ENCODE measurements at places on chromosomes 2 and 18.

- no peaks in the 10 kb centered on the region for H3K36me3 ChIP-seq
- DNase-seq, result peak; percentile 9
- H3K4me1 ChIP-seq, result no peaks in the 10 kb centered on the region
- H3K27ac ChIP-seq, result no peak overlapping the region
- no peaks in the 10 kb centered on the region for H3K27me3 ChIP-seq
Measured at GRCh38 chr2:117786520-117786919, 28.0 kb upstream of the DDX18 start.

GRCh38 chr2:63619328-63619727, 30.6 kb downstream of the MDH1 start:
- no peak overlapping the region for H3K4me3 ChIP-seq
- H3K27me3 ChIP-seq, result no peaks in the 10 kb centered on the region
- no peak for DNase-seq
- no peaks in the 10 kb centered on the region for H3K4me1 ChIP-seq
- no peak overlapping the region for H3K27ac ChIP-seq
- no peaks in the 10 kb centered on the region for H3K36me3 ChIP-seq

DNA sequence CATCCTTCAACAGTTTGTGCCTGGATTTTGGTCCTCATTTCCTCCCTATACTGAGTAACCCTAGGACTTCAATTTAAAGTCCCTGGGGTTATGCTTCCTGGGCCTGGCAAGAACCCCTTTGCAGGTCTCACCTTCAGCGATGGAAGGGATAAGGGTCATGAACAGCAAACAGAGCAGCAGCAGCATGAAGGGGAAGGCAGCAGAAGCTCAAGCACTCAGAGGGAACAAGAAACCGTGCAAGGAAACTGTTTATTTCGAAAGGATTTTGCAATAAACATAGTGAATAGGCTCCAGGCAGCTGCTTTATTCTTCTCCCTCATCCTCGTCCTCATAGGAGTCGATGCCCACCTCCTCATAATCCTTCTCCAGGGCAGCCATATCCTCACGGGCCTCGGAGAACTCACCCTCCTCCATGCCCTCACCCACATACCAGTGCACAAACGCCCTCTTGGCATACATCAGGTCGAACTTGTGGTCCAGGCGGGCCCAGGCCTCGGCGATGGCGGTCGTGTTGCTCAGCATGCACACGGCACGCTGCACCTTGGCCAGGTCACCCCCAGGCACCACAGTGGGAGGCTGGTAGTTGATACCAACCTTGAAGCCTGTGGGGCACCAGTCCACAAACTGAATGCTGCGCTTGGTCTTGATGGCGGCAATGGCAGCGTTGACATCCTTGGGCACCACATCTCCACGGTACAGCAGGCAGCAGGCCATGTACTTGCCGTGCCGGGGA, 2.8 kb upstream of the TUBA4B start:
- peaks cover 35% of the 10 kb centered on the region for H3K36me3 ChIP-seq
- H3K4me3 ChIP-seq, result peak overlapping the region; percentile 26

GRCh38 chr2:129188451-129188850, 791.0 kb upstream of the RAB6C start:
- H3K36me3 ChIP-seq, result no peaks in the 10 kb centered on the region
- DNase-seq, result no peak
- H3K27me3 ChIP-seq, result no peaks in the 10 kb centered on the region
- no peak overlapping the region for H3K27ac ChIP-seq
- H3K4me1 ChIP-seq, result no peaks in the 10 kb centered on the region

DNA sequence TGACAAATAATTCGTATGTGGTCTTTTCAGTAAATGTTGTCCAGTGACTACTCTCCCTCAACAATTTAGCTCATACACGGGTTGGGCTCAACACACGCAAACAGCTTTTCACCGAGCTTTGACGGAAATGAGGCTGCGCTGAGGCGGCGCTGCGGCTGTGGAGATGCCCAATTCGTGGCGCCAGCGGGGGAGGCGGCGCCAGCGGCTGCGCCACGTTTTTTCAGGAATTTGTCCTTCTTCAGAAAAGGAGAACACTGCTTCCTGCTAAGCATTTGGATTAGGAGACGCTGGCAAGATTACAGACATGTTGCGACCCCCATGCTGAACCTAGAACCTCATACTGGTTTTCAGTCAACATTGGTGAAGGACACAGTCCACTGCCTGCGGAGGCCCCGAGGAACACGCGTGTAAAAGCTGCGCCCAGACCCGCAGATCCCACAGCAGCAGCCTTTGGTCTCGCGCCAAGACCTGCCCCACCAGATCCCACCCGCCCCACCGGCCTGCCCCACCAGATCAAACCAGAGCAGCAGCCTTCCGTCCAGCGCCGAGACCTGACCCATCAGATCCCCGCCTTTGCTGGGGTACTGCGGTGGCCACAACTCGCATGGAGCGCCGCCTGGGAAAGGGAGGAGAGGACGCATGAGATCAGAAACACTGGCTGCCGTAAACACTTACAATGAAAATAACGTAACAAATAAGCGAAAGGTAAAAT, 173.8 kb downstream of the TMEM18 start:
- peaks cover 2% of the 10 kb centered on the region for H3K27me3 ChIP-seq
- H3K4me1 ChIP-seq, result no peaks in the 10 kb centered on the region
- DNase-seq, result no peak
- no peak overlapping the region for H3K4me3 ChIP-seq
- H3K27ac ChIP-seq, result no peak overlapping the region
- no peaks in the 10 kb centered on the region for H3K36me3 ChIP-seq

GRCh38 chr2:61689568-61689967, 151.4 kb upstream of the XPO1 start:
- no peak overlapping the region for H3K27ac ChIP-seq
- peaks cover 9% of the 10 kb centered on the region for H3K4me1 ChIP-seq
- DNase-seq, result no peak
- no peaks in the 10 kb centered on the region for H3K36me3 ChIP-seq

DNA sequence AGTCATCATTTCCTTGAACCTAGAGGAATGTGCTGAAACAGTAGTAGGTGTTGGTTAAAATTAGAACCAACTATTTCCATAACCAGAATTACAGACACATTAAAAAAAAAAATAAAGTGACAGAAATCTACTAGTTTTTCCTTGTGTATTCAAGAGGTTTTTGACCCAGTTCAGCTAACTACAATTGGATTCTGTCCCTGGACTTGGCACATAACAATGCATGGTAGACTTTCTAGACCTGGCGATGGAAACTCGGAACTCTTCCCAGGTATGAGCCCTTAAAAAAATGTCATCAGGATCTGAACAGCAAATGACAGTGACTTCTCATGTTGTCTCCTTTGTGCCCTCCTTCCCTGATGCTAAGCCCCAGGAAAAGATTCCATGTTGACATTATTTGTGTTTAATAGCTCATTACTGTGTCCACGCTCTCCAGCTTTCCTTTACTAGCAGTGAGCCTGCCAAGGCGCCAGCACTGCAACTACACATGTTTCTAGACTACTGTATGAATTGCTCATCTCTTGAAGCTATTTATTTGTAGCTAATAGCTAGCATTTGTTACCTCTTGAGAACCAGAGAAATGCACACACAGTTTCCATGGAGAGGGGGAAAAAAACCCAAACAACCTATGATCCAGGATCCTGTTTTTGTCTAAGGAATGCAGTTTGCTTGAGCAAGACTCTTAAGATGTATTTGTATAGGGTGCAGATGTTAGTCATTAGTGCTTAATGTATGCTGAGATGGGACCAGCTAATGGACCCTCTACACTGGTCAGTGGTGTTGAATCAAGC, 148.5 kb downstream of the FMNL2 start:
- no peaks in the 10 kb centered on the region for H3K27me3 ChIP-seq
- no peaks in the 10 kb centered on the region for H3K36me3 ChIP-seq
- H3K27ac ChIP-seq, result no peak overlapping the region

GRCh38 chr2:238872628-238873380, 24.9 kb downstream of the TWIST2 start:
- no peak for DNase-seq
- H3K27ac ChIP-seq, result no peak overlapping the region
- no peak overlapping the region for H3K4me3 ChIP-seq
- H3K36me3 ChIP-seq, result no peaks in the 10 kb centered on the region

DNA sequence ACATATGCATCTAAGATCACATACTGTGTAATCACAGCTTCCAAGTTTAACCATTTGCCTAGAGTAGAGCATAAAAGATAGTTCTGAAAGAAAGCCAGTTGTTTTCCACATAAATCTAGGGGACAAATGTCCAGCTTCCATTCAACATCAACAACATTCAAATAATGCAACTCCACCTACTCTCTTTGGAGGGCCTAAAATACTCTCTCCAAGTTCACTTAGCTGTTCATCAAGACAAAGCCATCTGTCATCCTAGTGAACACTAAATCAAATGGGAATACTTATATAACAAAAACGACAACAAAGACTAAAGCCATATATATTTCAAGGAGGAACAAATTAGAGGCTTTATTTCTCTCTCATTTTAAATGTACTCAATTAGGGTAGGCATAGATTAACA, 221.5 kb upstream of the CDH2 start:
- H3K4me3 ChIP-seq, result no peak overlapping the region
- no peak overlapping the region for H3K27ac ChIP-seq
- DNase-seq, result no peak
- H3K27me3 ChIP-seq, result no peaks in the 10 kb centered on the region
- H3K36me3 ChIP-seq, result no peaks in the 10 kb centered on the region
- H3K4me1 ChIP-seq, result no peaks in the 10 kb centered on the region

DNA sequence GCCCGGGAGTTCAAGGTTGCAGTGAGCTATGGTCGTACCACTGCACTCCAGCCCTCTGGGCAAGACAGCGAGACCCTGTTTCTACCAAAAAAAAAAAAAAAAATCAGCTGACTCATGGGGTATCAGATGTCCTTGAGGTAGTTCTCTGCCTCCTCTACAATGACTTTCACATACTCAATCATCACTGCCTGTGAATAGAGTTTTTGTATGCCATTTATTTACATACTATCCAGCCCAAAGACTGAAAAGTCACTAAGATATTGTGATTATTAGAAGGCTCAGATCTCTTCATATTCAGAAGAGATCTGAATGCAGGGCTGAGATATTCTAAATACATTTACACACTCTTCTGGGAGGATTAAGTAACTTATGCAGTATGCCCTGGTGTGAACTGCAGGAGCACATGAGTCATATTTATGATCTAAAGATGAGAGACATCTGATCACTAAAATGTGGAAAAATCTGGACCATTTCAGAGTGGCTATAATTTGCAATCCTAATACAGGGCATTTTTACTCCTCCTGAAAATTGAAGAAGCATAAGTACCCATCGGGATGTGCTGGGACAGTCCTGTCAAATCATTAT, 38.9 kb downstream of the KLF7 start:
- no peak overlapping the region for H3K27ac ChIP-seq
- H3K4me3 ChIP-seq, result no peak overlapping the region
- no peaks in the 10 kb centered on the region for H3K27me3 ChIP-seq

DNA sequence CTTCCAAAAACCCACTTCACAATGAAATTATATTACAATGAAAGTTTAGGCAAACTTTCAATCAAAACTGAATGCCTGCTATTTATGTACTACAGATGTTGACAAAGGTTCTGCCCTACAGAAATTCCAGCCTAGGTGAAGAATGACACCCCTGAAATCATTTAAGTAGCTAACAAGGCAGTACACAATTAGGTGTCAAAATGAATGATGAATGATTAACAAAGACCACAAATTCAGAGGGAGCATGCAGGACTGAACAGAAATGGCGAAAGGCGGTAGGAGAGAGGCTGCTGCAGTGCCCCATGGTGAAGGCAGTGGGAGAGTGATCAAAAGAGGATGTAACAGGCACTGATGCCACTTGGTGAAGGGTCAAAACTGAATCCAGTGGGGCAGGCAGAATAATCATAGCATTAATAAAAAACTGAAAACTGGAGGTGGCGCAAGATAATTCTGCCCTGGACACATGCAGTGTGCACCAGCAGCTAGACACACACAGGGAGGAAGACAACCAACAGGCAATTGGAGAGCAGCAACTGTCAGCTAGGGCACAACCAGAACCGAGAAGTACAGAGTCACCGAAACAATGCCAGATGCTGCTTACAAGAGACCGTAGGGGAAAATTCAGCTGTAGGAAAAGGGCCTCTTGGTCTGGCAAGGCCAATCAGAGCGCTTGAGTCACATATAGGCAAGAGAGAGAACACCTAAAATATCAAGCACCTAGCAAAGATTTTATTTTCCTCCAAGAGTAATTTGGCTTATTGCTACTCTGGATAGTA, 4.5 kb downstream of the TMEM131 start:
- H3K27ac ChIP-seq, result peak overlapping the region; percentile 25
- no peak overlapping the region for H3K4me3 ChIP-seq
- no peaks in the 10 kb centered on the region for H3K27me3 ChIP-seq
- DNase-seq, result peak; percentile 34
- H3K36me3 ChIP-seq, result no peaks in the 10 kb centered on the region

DNA sequence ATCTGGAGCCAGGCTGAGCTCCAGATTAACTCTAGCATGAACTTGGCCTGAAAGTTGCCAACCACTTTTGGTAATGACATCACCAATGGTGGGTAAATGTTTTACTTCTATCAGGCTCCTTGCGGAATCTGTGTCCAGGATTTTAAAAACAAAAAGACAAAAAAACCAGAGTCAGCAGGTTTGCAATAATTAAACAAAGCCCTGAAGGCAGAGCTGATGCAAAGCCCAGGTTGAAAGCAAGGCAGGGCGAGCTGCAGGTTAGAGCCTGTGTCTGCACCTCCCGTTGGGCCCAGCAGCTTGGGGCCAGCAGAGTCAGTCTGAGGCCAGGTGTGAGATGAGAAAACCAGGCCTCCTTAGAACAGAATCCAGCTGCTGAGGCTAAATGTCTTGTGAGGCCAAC, 29.1 kb upstream of the ALK start:
- no peak for DNase-seq
- no peak overlapping the region for H3K27ac ChIP-seq
- H3K27me3 ChIP-seq, result peaks cover 3% of the 10 kb centered on the region
- H3K4me3 ChIP-seq, result no peak overlapping the region
- no peaks in the 10 kb centered on the region for H3K36me3 ChIP-seq
- no peaks in the 10 kb centered on the region for H3K4me1 ChIP-seq

DNA sequence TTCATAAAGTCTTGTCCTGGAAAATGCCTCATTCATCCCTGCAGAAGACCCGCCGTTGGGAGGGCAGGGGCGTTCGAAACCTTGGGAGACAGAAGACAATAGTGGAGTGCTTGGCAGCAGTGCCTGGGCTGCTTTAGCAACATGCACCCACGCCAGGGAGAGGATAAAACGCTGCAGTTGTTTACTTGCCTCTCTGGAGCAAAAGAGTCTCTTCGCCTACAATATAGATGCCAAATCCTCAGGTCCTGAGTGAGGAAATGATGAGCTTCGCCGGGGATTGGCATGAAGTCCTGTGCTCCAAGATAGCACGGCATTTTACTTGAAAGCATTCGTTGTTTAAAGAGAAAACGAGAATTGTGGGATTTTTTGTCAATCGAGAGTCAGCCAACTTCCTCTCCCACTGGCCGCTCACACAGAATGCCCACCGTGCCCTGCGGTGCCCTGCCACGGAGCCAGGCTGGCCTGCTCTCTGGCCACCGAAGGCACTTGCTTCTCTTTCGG, 152.5 kb upstream of the POU3F3 start:
- DNase-seq, result no peak
- H3K27me3 ChIP-seq, result no peaks in the 10 kb centered on the region
- H3K4me3 ChIP-seq, result no peak overlapping the region

GRCh38 chr2:238506371-238507068, 79.8 kb downstream of the ASB1 start:
- no peak for DNase-seq
- no peaks in the 10 kb centered on the region for H3K4me1 ChIP-seq
- no peak overlapping the region for H3K27ac ChIP-seq

GRCh38 chr2:217357886-217358620, 498.2 kb upstream of the TNP1 start:
- DNase-seq, result no peak
- no peak overlapping the region for H3K27ac ChIP-seq
- H3K27me3 ChIP-seq, result peaks cover 2% of the 10 kb centered on the region
- H3K4me3 ChIP-seq, result no peak overlapping the region
